ENCODE measurements at places on chromosomes 12 and 14. TPM values are rescaled to one million over a fixed set of nuclear protein-coding genes. Genes with fewer than 3 reads are reported as not detected.

GRCh38 chr14:84237881-84238280 is 1292.1 kb upstream of the FLRT2 start:
- no peak for DNase-seq

The KCNA1 gene
- not detected for polyA plus RNA-seq

DNA sequence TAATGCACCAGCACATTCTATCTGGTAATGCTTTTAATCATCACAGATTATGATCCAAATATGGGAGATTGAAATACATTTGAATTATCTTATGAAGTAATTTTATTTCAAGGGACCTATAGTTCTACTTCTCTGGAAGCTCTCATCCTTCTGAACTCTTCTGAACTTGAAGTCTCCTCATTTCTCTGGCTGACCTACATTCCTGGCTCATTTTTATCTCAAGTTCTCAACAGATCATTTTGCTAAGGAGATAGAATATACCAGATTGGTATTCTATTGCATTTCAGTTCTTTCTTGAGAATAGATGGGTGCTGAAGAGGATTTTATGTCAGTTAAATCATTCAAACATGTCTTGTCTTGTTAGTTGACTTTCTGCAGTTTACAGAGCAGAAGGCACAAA is 7.9 kb downstream of the HMGA2 start:
- no peak for DNase-seq

- DNase-seq: no peak
Measured at GRCh38 chr14:103019826-103020225, 37.5 kb downstream of the CDC42BPB start.

DNA sequence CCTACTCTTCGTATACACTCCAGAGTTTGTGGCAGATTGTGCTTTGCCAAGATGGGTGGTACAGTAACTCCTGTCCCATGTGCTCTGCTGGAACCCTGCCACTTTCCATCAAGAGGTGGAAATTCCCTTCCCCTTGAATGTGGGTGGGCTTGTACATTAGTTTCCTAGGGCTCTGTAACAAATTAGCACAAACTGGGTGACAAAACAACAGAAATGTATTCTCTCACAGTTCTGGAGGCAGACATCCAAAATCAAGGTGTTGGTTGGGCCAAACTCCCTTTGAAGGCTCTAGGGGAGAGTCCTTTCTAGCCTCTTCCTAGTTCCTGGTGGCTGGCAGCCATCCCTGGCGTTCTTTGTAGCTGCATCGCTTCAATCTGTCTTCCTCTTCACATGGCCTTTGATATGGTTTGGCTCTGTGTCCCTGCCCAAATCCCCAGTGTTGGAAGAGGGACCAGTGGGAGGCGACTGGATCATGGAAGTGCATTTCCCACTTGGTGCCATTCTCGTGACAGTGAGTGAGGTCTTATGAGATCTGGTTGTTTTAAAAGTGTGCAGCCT is 117.5 kb downstream of the VRK1 start:
- no peak for DNase-seq

DNA sequence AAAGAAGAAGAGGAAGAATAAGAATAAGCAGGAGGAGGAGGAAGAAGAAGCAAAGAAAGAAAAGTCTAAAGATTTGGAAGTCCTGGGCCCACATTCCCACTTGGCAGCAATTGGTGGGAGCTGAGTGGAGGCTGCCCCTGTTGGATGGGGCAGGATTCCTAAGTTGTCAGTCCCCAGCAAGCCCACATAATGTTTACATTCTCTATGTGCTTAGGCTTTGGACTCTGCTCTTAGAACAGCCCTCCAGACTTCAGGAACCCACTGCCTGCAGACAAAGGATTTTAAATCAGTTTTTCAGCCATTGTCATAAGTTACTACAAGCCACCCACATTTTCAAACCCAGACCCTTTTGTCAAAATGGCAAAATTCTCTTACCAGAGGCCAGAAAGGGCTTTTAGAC is 92.0 kb downstream of the OTX2 start:
- no peak for DNase-seq

GRCh38 chr14:51240804-51241380 is 845 bp downstream of the TMX1 start:
- no peak for DNase-seq

GRCh38 chr12:124695861-124696260 is 128.4 kb upstream of the NCOR2 start:
- no peak for DNase-seq

DNA sequence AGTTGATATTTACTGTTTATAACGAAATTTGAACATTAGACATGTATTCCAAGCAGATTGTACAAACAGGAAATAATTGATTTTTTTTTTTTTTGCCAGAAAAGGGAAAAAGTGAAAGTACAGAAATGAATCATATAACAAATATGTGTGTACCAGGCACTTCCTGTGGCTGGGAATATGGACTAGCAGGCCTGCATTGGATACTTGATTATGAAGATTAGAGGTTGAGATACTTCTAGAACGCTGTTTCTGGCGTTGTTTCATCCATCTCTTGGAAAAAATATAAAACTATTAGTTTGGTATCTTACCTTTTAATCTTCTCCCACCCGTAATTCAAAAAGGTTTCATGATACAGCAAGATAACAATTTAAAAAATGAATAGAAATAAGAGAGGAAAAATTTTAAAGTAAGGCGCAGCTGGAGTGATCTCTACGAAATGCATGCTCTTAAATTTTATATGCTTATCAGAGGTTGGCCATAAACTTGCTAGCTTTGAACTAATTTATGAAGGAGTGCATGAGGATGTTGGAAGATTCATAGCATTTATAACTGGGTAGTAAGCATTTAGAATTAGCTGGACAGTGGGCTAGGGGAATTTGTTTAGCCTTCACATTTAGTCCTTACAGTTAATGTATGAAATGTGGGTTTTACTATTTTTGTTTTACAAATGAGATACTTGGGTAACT is 90.8 kb downstream of the AEBP2 start:
- DNase-seq: no peak

The PLEKHH1 gene
- 10.8 TPM for polyA plus RNA-seq

The SERPINA12 gene
- not detected for polyA plus RNA-seq

- DNase-seq: no peak
Measured at GRCh38 chr12:107845980-107846659, 71.6 kb downstream of the ASCL4 start.

DNA sequence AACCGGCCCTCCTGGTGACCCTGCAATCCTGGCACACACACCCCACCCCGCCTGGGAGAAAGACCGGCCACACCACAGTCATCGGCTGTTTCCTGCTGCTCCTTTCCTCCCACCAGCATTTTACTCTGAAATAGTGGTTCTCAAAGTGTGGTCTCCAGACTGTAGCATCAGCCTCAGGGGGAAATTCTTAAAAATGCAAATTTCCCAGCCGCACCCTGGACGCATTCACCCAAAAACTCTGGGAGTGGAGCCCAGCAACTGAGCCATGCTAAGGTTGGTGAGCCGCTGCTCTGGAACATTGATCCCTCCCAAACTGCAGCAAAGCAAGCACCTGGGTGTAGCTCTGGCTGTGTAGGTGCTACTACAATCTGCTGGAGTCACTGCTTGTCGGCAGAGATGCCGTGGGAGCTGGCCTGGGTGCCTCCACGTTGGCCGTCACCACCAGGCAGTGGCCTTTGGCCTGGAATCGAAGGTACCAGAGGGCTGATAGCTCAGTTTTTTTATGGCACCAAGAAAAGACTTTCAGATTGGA is 38.4 kb upstream of the BCL2L14 start:
- DNase-seq: no peak

- DNase-seq: no peak
Measured at GRCh38 chr14:75859746-75860145, 122.0 kb downstream of the TGFB3 start.

DNA sequence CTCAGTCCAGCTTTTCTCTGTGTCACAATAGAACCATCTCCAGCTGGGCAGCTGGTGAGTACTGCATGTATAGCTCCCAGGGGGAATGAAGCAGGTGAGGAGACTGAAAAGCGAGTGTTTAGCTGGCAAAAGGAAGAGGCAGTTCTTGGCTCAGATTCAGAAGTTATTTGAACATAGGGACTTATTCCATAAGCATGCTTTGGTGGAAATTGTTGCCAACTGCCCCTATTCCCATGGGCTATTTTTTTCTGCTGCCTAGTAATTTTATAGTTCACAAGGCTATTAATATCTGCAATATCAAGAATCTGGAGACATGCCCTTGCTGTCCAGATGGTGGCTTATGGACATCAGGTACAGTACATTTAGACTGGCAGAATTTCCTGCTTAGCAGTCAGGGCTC is 1112.7 kb downstream of the LRFN5 start:
- DNase-seq: no peak

GRCh38 chr14:22479132-22479531 is 109.9 kb downstream of the DAD1 start:
- DNase-seq: no peak

GRCh38 chr14:95518045-95518751 is 1.7 kb upstream of the SYNE3 start:
- DNase-seq: no peak

The C3AR1 gene
- polyA plus RNA-seq: 7.6 TPM

DNA sequence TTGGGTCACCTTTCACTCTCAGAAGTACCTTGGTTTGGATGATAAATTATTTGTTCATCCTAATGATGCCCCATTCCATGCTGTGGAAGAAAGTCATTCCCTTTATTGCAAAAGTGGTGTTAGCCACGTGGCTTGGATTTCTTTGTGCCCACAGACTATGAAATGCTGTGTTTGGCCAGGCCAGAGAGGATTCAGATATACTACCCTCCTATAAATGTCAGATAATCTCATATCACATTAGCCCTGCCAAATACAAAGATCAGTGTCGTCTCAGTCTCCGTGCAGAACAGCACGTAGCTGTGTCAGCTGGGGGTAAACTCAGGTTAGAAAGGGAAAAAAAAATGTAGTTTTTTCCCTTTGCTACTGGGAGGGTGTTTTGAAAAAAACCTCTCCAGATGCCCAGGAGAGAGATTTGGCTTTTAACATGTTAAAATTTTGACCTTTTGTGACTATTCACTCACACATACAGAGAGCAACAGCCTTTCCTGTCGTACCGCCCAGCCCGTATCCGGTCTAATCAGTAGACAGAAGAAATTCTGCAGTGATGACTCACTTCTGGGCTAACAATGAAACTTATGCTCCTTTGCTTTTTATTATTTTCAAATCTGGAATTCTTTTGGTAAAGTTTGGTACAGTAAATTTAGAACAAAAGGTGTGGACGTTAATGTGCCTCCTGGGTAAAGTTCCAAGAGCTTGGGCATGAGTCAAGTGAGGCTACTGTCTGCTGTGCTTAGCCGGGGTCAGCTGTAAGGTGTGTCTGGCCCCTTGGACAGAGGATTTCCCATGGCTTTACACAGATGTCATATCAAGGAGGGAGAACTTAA is 8.5 kb upstream of the PTPRB start:
- no peak for DNase-seq
